Activated CD4-positive, alpha-beta T cell treated with anti-CD3 and anti-CD28 coated beads for 4 hours (primary cell): ENCODE measurements at places on chromosomes 12 and 14.

DNA sequence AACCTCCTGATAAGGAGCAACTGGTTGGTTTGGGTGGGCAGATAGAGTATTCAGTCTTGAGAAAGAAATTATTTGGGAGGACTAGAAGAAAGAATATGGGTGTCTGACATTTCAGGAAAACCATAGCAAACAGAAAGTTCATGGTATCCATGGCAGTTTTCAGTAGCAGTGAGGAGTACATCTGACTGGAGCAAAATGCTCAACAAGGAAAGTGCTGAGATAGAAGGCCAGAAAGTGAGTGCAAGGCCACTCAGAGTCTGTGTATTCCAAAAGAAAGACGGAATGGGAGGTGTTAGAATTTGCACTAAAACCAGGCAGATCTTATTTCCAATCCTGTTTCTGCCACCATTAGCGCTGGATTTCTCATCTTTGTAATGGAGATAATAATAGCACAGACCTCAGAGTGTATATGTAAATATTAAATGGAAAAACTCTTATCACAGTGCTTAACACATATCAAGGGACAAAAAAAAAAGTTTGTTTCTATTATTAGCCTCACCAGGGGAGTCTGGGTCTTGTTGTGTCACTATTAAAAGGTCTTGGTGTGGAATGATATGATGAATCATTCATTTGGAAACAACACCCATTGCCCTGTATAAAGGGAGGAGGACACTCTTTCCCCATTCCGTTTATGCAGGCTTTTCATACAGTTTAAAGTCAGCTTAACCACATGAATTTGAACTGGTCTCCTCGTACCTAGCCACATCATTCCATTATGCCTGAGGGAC is 349.8 kb downstream of the IPO8 start:
- DNase-seq: no peak

DNA sequence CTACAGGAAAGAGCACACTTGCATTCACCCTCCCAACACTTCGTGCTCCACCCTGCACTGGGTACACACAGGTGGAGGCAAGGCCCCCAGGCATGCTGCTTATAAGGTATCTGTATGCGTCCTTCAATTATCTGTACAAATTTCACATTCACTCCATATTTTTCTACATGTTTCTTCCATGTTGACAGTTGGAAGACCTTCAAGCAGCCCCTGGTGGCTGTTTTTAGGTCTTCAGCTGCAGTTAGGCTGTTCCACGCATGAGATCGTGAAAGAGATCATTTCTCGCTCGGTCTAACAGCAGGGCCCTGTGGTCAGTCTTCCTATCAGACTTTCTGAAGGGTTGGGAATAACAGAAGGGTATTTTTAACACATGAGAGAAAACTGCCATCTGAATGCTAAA is 47.1 kb downstream of the PLXNC1 start:
- DNase-seq: no peak

GRCh38 chr12:47941871-47942613 is 21.4 kb upstream of the TMEM106C start:
- peak; percentile 19 for DNase-seq

DNA sequence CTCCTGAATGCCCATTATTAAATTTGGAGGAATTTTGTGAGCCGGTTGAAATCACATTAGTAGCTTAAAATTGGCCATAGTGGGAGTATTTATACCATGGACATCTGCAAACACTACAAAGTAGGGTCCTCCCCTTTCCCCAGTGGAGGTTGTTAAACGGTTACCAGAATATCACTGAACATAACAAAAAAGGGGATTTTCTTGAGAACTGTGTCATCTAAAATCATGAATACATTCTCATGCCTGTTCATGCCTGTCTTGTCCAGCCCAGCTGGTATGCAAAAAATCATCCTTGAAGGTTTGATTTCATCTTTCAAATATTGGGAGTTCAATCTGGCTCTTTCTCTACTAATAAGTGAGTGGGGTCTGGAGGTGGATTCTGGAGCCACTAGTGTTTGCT is 96.4 kb downstream of the OTOGL start:
- DNase-seq: no peak

DNA sequence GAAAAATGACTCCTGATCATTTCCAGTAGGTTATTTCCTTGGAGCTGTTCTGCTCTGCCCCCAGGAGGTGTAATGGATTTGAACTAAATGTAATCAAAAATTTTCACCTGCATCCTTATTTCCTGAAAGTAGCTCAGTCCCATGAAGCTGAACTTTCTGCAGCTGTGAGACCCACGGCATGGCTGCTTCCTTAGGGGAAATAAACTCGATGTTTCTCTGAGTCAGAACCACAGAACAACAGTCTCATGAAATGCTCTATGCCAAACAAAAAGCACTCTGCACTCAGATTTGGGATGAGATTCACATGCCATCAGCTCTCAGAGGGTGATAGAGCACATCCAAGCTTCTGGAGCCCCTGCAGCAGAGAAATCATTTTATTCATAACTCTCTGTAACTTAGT is 224.1 kb upstream of the PLEKHG7 start:
- DNase-seq: no peak

DNA sequence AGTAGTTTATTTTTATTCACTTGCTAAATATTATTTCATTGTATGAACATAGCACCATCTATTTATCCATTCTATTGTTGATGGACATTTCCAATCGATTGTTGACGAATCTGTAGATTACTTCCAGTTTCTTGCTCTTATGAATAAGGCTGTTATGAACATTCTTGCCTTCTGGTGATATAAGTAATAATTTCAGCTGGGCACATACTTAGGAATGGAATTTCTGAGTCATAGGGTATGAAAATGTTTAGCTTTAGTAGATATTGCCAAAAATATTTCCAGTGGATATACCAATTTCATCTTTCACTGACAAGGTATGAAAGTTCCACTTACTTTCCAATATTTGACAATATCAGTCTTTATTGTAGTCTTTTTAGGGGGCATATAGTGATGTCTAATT is 468.5 kb downstream of the ETNK1 start:
- no peak for DNase-seq

- DNase-seq: no peak
Observed at GRCh38 chr12:125835852-125836251, 770.6 kb downstream of the AACS start.

- no peak for DNase-seq
Observed at GRCh38 chr12:95055057-95055456, 18.4 kb downstream of the NR2C1 start.

- no peak for DNase-seq
Observed at GRCh38 chr14:57078054-57078453, 190.7 kb downstream of the EXOC5 start.

DNA sequence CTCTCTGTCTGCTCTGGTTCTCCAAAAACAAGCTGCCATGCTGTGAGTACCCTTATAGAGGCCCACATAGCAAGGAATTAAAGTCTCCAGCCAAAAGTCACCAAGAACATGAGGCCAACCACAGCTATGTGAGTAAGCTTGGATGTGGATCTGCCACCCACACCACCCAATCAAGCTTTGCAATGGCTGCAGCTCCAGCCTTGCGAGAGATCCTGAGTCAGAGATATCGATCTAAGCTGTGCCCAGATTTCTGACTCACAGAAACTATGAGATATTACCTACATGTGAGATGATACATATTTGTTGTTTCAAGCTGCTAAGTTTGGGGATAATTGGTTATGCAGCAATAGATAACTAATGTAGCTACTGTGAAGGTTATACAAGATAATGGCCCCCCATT is 15.5 kb upstream of the TMEM233 start:
- no peak for DNase-seq

DNA sequence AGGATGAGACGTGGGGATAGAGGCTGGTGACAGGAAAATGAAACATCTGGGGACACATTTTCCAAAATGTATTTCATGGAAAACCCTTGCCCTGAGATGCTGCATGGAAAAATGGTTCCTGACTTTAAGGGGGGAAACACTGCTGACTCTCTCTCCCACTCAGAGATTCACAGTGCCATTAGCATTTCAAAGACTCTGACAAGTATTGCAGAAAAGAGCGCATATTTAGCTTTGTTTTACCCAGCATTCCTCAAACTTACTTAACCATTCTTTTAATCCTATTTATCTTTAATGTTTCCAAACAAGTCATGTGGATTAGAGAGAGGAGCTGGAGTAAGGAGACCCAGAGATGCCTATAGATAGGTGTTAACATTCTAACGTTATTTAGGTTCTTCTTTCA is 141.8 kb upstream of the DYRK2 start:
- no peak for DNase-seq

- DNase-seq: no peak
Observed at GRCh38 chr12:58408516-58408915, 467.1 kb downstream of the ATP23 start.

- DNase-seq: no peak
Observed at GRCh38 chr12:14613718-14614117, 46.0 kb upstream of the PLBD1 start.

GRCh38 chr14:105335735-105336476 is 21.4 kb downstream of the PACS2 start:
- DNase-seq: no peak

DNA sequence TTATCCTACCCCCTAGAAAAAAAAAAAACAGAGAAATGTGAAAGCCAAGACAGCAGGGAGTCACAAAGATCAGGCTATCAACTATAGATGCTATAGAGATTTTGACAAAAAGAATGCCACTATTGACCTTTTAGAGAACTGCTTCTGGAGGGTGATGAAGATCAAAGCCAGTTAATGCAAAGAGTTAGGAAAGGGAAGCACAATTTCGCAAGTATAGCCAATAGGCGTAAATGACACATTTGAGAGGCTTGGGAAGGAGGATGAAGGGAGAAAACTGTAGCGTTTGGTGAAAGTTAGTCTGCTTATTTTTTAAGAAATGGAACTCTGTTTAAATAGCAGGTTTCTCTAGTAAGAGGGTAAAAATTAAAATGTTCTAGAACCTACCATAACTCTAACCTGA is 190.7 kb downstream of the DUSP6 start:
- no peak for DNase-seq

DNA sequence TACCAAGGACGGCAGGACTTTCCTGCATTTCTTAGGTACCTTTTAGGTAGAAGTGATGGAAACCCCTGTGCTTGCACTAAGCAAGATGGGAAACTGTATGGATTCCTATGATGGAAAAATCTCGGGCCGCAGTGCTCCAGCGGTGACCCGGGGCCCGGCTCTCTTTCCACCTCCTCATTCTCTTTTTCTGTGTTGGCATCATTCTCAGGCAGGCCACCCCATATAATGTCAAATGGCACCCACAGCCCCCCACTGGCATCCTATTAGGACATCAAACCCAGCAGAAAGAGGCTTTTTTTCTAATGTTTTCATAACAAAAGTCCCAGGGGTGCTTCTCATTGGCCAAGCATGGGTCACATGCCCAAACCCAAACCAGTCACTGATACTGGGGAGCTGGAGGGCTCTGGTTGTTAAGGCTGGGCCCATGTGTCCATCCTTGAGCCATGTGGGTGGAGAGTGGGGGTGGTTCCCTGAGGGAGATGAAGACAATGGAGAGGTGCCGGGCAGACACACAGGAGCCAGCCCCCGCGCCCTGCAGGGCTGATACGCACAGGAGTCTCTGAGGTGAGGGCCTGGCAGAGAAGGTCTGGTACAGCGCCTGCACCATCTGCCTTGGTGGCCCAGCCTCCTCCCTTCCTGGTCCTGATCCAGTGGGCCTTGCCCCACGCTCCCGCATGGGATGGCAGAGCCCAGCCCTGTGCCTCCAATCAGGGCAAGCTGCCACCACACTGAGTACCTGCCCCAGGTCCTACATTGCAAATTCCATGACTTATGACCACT is 142.1 kb downstream of the CALM1 start:
- no peak for DNase-seq

- DNase-seq: no peak
Observed at GRCh38 chr12:19529951-19530636, 90.8 kb downstream of the AEBP2 start.

GRCh38 chr12:55633151-55633550 is 3.5 kb upstream of the OR10P1 start:
- no peak for DNase-seq

GRCh38 chr14:55889124-55889523 is 229.1 kb upstream of the PELI2 start:
- no peak for DNase-seq

DNA sequence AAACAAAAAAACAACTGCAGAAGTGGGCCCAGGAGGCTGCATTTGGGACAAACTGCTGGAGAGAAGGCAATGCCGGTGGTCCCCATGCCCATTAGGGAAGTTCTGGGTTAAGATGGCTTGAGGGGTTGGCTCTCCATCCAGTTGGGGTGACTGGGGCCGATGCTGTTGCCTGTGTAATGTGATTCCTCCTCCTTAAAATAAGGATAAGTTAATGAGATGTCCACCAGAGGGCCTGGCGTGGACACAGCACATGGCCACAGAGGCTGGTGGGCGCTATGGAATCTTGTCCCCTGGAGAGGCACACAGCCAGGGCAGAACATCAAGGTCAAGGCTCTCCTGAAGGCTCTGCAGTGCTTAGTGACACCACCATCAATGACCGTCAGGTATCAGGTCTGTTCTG is 1.0 kb upstream of the TESC start:
- DNase-seq: no peak

DNA sequence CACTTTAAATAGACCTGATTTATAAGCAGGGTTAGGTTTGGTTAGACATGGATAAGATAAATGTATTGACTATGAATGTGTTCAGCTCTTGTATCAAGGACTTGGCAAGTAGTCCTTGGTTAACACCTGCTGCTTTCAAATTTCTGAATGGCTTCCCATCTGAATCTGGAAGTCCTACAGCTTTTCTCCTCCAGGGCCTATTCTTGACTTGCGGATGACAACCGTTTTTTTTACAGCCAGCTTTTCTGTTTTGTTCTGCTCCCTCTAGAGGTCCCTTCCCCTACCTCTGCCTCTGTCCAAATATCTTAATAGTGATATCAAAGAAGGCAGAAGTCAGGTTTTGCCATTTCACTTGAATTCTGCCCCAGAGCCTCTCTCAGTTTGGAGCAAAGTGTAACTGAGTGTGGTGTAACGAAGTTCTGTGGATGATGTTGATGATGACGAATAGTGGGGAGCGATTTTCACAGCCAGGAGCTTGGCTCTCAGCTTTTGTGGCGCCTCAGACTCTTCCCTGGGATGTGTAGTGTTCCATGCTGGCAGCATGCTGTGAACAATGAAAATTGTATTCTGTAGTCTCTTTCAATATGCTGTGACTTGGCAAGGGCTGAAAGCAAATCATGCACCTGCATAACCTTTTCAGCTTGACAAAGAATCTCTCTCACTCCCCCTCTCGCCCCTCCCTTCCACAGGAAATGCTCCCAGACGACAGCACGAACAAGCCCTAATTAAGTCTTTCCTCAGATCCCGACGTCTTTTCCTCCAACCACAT is 5.0 kb upstream of the SLC4A8 start:
- no peak for DNase-seq

- peak; percentile 63 for DNase-seq
Observed at GRCh38 chr14:105529569-105530284, 3.3 kb downstream of the TMEM121 start.

- DNase-seq: no peak
Observed at GRCh38 chr12:13116259-13116658, 12.8 kb upstream of the GSG1 start.

DNA sequence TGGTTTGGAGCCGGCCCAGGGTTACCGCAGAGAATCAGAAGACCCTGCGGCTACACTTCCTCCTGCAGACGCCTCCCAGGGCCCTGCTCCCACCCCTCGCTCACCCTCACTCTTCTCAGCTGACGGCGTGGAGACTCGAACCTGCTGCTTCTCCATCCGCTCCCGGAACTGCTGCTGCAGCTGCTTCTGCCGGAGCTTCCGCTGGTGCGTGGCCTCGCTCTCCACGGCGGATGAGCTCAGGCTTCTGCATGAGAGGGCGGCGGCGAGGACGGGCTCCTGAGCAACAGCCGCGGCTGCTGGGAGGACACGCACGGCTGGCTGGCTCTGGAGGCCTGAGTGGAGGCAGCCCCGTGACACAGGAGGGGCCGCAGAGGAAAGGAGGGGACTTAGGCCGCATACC is 33.3 kb downstream of the RAD52 start:
- DNase-seq: peak; percentile 8
